ENCODE measurements at places on chromosomes 1 and 21.
A peak's percentile ranks its signal among the peaks of the same experiment; 100 is the strongest.

DNA sequence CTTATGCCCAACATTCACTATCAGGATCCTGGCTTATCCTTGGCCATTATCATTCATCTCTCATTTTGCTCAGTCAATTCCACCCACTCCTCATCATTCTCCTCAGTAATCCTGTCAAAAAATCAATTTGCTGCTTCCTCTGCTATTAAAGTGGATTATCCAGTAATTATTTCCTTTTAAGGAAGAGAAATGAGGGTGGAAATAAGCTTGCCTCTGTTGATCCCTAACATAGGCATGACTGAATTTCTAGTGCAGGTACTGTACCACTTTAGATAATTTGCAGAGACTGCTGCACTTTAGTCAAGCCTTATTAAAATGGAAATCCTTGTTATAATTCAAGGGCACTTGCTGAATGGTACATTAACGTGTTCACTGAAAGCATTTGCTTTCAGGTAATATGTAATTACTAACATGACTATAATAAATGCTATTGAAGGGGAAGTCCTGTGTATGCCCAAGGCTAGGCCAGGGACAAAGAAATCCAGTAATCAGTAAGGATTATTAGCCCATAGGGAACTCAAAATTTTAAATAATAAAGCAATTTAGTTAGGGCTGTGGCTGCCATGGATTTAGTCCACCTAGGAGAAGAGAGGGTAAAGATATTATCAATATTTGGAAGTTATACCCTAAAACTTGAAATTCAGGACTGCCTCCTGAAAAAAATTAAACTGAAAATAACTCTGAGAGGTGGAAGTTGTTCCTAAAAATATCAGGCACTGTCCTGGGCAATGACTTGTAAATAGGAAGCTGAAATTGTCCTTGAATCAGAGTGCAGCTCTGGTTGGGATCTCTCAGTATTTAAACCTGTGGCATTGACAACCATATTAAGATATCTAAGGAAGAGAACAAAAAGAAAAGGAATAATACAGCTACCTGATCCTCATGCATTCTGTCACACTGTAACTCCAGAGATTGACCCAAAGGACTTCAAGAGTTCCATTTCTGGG, 43.4 kb downstream of the RGS2 start:
- DNase-seq: no peak

- DNase-seq: no peak
These were observed 7.1 kb upstream of the TNR start for GRCh38 chr1:175750366-175751071.

- DNase-seq: no peak
These were observed 104.2 kb upstream of the GCLM start for GRCh38 chr1:94013367-94013878.

DNA sequence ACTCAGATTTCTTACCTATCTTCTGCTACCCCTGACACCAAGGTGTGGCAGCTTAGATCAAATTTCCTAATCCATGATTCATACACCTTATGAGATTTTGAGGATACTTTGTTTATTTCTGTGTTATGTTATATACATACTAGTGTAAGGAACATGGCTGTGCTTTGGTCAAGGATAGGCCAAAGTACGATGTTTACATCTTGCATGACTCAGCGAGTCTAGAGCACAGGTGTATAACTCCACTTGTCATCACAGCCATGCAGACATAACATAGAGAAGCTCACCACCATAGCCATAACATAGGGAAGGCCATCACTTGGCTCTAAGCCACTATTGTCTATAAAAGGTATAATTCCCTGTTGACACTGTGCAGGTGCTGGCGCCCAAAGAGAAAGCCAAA, 61.2 kb downstream of the GBP6 start:
- no peak for DNase-seq

DNA sequence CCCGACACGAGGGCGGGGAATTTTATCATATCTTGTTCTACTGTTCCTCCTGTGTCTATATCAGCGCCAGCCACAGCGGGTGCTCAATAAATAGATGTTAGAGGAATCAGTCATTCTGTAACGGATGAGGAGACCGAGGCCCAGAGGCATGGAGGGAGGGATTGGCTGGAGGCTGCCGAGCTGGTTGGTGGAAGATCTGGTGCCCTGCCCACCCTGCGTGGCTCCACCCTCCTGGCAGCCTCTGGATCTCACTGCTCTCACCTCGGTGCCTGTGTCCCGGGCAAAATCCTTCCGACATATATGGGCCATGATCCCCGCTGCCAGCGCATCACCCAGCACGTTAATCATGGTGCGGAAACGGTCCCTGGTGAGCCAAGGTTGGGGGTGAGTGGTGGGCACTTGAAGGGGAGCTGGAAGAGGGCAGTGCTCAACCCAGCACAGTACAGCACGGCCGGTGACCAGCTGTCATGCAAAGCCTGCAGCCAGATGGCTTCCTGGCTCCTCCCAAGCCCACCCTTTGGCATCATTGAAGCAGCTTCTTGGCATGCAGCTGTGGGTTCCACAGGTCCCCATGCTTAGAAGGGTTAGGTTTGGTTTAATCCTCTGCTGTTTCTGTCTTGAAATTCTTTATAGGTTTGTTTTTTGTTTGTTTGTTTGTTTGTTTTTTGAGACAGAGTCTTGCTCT, 26.7 kb downstream of the PODN start:
- DNase-seq: no peak

- no peak for DNase-seq
These were observed 88.2 kb downstream of the NFIA start for GRCh38 chr1:61170328-61171238.

DNA sequence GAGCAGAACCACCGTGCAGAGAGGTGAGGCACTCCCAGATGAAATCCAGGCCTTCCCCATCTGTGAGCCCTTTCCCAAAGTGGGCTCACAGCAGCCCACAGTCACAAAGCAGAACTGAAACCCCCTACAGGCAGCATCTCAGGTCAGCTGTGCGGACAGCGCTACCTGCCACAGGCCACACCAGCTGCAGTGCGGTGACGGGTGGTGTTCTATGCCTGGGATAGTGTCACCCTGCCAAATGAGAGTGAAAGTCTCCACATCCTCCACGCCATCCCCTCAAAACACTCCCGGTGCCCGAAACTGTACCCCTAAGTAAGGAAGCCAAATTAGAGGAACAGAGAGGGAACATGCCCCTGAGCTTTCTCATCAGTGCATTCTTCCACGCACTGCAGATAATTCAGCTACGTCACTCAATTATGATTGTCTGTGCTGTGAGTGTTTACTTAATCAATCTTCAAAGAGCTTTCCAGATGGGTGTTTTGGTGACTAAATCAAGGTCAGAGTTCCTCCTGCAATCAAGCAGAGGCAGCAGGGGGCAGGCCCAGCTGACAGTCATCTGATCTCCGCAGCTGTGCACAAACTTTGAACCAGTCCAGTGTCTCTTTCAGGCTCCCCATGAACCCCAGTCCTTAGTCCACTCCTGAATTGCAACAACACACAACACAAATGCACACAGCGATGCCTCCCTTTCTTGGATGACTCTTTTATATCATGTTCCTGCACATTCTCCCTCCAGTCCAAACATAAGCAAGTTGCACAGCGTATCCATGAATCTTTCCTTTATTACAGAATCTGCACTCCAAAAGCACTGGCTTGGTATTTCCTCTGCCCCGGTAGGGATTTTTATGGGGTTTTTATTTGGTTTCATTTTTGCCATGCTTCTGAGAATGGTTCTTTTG, 150.0 kb downstream of the TOMM20 start:
- DNase-seq: peak; percentile 96
